ENCODE measurements at places on chromosomes 5 and 9.

DNA sequence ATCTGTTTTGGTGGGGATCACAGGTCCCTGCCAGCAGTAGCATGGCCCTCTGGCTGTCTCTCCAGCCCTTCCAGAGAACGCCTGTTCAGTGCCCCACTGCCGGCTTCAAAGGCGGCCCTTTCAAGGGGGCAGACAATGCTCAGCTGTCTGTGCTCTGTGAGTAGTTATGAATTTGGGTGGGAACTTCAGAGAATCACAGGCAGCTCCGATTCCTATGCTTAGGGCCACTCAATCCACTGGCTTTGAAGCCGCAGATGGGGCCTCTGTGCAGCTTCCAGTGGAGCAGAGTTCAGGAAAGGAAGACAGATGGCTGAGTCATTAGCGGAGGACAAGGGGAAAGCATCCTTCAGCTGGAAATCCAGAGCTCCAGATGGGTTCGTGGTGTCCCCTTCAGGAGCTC is 42.4 kb downstream of the NKX2-5 start:
- no peak for ATAC-seq

DNA sequence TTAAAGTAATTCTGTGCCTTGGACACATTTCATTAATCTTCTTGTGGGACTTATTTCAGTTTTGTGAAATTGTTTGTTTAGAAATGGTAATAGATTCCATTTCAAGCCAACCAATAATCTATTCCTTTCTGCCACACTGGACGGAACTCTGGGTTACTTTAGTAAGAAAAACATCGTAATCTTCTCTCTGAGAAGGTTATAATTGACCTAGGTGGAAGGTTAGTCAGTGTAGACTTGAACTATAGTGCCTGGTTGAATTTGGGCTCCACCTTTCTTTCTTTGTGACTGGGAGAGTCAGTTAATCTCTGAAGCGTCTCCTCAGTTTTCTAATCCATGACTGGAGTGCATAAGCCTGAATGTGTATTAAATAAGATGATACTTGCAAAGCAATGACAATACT is 89.7 kb upstream of the PRLR start:
- ATAC-seq = no peak

GRCh38 chr9:106324053-106324585 is 538.8 kb upstream of the ZNF462 start:
- no peak for ATAC-seq

- no peak for ATAC-seq
These were observed 18.9 kb upstream of the MEGF9 start for GRCh38 chr9:120733190-120733589.

DNA sequence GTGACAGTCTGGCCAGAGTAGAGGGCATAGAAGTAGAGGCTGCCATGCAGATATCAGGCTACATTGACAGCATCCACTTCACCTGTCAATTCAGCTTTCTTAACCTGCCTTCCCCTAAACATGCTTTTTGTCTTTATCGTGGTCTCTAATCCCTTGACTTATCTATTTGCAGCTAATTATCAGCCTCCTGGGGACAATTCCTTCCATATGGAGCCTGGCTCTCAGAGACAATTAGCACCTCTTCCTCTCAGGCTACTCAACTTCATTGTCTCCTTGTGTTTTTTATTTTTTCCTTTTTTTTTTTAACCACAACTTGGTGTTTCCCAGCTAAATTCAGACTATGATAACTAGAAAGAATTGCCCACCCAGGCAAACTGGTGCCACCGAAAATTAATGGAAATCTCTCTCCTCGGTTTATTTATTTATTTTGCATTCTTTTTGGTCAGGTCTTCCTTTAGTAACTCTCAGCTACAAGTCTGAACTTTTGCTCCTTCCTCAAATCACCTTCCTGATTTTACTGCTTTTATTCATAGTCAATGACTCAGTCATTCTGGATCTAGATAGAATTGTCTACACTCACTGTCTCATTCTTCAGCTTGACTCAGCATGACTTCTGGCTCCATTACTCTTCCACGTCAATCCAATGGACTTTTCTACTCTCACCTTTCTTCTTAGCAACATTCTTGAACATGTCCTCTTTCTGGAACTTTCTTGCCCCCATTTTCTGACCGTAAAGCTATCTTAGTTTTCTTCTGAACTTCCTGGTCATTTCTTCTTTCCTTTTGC is 63.0 kb upstream of the BASP1 start:
- ATAC-seq = no peak

- no peak for ATAC-seq
These were observed 24.4 kb downstream of the BHMT start for GRCh38 chr5:79135790-79136553.

GRCh38 chr5:9654886-9655285 is 24.7 kb upstream of the TAS2R1 start:
- ATAC-seq = no peak

DNA sequence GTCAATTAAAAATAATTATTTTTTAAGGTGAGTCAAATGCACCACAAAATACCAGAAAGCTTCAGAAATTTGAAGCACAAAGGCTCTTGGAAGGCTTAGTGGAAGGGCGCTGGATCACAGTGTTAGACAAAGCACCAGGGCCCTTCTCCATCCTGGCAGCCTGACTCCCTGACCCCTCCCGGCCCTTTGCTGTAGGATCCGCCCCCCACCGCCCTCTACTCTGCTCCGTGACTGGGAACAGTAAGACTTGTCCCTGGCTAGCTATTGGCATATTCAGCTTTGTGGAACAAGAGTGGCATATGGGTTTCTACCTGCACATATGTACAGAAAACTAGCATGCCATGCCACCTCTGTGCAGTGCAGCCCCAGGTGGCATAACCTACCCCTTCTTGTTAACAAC is 222.1 kb downstream of the SYK start:
- no peak for ATAC-seq

DNA sequence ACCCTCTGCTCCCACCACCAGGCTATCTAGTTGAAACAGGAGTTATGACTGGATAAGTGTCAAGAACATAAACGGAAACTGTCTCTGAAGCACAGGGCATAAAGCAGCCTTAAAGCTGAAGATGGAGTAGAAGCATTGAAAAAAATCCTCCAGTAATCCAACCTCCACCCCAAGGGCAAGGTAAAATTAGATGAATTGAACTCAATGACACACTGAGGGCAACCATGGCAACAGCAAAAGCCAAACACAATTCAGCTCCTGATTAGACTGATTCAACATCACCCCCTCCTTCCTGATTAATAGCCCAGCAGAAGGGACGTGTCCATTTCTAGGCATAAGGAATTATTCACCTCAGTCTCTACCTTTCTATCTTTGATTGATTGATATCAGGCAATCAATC is 183.2 kb upstream of the MAP3K1 start:
- no peak for ATAC-seq

- no peak for ATAC-seq
These were observed 157.7 kb upstream of the POU5F2 start for GRCh38 chr5:93899026-93899600.

DNA sequence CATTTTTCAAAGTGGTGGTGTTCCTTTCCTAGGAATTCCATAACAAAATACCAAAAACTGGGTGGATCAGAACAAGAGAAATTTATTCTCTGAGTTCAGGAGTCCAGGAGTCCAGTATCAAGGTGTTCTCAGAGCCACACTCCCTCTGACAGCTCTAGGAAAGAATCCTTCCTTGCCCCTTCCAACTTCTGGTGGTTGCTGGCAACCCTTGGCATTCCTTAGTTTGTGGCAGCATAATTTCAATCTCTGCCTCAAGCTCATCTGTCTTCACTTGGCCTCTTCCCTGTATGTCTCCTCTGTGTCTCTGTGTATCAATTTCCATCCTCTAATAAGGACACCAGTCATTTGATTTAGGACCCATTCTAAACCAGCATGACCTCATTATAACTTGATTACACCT is 243.7 kb downstream of the MPDZ start:
- no peak for ATAC-seq

- ATAC-seq = no peak
These were observed 12.3 kb upstream of the STING1 start for GRCh38 chr5:139494832-139495231.

DNA sequence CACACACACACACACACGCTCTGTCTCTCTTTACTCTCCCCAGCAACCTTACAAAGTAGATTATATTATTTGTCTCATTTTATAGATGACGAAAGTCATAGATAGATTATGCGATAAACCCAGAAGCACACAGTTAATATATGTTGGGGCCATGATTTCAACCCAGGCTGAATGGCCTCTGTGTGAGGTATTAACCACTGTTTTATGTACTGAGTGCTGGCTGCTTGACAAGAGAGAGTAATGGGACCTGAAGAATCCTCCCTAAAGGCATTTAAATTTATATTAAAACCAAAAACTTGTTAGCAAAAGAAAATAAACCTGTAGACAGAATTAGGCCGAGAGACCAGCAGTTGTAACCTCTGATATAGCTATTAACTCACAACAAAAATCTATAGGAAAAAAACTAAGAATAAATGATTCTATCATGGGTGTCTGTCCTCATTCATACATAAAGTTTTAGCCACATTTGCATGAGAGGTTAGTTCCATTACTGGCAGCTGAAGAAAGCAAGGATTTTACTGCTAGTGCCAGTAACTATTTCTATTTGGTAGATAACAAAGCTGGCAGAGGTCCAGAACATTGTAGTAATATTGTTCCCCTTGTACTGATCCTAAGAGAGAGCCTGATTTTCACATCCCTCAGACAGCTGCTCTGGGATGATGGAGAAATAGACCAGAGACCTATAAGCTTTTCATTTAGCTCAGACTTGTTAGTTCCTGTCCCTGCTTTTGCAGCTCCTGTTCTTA is 250.9 kb downstream of the ADGRV1 start:
- no peak for ATAC-seq

GRCh38 chr9:92664394-92665152 is 5.4 kb downstream of the IPPK start:
- no peak for ATAC-seq

GRCh38 chr5:116394186-116394867 is 180.3 kb downstream of the SEMA6A start:
- ATAC-seq = no peak

DNA sequence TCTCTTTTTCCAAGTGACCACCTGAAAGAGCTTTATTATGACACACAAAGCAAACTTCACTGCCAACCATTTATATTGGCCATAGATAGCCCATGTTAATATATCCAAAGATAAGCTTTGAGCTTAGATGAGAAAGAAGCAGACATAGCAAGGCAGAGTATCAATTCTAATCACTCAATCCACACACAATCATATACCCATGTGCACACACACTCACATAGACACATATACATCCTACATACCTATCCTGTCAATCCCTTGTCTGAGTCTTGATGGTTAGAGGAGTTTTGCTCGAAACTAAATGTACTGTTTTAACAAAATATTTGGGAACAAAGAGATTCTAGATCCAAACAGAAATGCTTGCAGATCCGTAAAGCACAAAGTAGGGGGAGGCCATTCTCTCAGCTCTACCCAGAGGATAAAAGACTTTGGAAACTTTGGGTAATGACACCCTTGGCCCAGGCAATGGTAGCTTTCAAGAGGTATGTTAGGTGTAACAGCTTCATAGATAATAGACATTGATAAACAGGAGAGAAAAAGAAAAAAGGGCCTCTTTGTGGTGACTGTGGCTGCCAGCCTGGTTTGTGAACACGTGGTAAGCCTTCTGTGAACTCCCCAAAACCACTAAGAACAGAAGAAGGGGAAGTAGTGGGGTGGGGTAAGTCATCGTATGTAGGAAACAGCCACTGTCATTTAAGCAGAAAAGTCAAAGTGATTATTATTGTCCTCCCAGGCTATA is 121.6 kb downstream of the TLR4 start:
- no peak for ATAC-seq

DNA sequence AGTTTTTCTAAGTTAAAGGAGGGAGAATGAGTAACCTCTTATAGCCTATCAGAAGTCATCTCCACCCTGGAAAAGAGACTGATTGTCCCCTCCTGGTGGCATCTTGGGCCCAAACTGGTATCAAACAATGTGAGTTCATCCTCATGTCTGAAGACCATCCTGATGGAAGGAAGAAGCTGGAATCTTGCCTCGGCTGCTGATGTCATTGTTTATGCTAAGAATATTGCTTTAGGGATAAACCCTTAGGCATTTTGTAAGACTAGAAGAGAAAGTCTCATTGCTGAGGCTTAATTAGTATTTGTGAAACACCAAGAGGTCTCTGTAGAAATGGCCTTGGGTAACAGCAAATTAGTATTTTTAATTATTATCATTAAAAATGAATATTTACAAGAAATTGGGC is 65.7 kb upstream of the KCNN2 start:
- no peak for ATAC-seq

- no peak for ATAC-seq
These were observed 155.2 kb downstream of the GAS1 start for GRCh38 chr9:86792136-86792535.

DNA sequence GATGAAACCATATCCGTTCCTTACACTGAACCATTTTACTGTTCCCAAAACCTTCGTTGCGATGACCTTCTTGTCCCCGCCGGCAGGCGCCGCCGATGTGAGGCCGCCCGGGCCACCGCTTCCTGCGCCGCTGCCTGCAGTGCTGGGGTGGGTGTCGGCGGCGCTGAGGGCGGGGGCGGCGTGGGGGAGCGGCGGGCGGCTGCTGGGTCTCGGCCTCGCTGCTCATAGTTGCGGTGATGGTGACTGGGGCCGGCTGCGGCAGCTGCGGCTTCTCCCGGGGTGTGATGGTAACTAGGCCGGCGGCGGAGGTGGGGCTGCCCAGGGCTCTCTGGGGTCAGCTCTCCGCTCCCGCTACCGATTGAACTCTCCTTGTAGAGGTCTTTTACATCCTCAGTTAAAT is 14.1 kb upstream of the OR2S2 start:
- no peak for ATAC-seq

GRCh38 chr5:161342886-161343285 is 203.6 kb downstream of the GABRB2 start:
- no peak for ATAC-seq

- ATAC-seq = no peak
These were observed 275.1 kb downstream of the SLF1 start for GRCh38 chr5:94893412-94894135.

DNA sequence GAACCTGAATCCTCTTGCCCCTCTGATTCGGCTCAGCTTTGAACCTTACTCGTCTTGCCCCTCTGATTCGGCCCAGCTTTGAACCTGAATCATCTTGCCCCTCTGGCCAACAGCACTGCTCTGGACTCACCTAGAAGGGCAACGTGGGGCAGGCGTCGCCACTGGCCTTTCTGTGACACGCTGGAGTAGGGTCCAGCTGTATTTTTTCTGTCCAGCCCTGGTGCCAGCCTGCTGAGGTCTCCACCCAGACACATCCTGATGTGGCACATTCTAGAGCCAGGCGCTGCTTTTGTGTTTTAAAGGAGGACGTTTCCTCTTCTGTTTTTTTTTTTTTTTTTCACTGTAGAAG is 15.2 kb upstream of the CPEB4 start:
- ATAC-seq = no peak

- no peak for ATAC-seq
These were observed 297.7 kb downstream of the CSNK1G3 start for GRCh38 chr5:123809594-123810221.

- no peak for ATAC-seq
These were observed 308.9 kb downstream of the NR2F1-AS1 start for GRCh38 chr5:93272108-93272507.

- ATAC-seq = no peak
These were observed 135.9 kb upstream of the MARCHF11 start for GRCh38 chr5:16315501-16315900.

Data from gastroesophageal sphincter (tissue), 4 donors.